ENCODE measurements at places on chromosomes 5 and 9.
A peak's percentile ranks its signal among the peaks of the same experiment; 100 is the strongest.

DNA sequence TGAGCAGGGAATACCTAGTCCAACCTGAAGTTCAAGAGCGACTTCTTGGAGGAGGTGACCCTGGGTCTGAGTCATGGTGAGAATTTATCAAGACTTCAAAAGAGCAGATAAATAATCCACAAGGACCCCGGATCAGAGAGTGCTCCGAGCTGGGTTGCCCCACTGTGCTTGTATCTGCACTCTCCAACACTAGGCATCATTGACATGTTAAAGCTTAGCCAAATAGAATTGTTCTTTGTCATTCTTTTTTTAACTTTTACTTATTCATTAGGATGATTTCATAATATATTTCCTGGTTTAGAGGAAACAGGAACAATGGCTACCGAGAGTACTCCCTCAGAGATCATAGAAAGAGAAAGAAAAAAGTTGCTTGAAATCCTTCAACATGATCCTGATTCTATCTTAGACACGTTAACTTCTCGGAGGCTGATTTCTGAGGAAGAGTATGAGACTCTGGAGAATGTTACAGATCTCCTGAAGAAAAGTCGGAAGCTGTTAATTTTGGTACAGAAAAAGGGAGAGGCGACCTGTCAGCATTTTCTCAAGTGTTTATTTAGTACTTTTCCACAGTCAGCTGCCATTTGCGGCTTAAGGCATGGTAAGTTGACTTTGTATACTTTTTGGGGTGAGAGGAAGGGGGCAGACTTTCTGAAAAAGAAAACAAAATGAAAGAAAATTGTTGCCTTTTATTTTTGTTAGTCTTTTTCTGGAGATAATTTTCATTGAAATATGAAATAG is at the start of gene CARD6:
CARD6 (plus strand) TSS at position 300 of the 738 bp plus-strand sequence; CDS start at position 316, 16 bp downstream.
- H3K4me1 ChIP-seq = no peaks in the 10 kb centered on the region
- no peaks in the 10 kb centered on the region for H3K36me3 ChIP-seq
- H3K4me3 ChIP-seq = peak within 1 kb of the TSS; percentile 6
- peaks cover 4% of the 10 kb centered on the region for H3K27me3 ChIP-seq

DNA sequence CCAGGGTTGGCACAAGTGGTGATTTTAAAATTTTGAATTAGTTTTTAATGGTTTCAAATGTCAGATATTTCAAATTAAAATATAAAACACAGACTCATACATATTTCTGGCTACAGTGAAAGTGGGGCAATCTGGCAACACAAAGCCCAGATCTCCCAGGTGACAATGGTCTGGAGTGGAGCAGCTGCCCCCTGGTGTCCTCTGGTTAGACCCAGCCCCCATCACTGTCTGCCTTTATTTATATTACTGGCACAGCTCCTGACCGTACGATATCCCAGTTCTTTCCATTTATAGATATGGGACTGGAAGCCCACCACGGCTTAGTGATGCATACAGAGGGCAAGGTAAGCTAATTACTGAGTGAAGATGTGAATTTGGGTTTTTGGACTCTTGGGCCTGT is 37.3 kb downstream of the MACIR start:
- no peaks in the 10 kb centered on the region for H3K27me3 ChIP-seq
- no peaks in the 10 kb centered on the region for H3K36me3 ChIP-seq
- no peak for DNase-seq

- H3K4me1 ChIP-seq = no peaks in the 10 kb centered on the region
- no peaks in the 10 kb centered on the region for H3K27me3 ChIP-seq
- no peak for DNase-seq
- H3K4me3 ChIP-seq = no peak overlapping the region
- no peaks in the 10 kb centered on the region for H3K36me3 ChIP-seq
- no peak overlapping the region for H3K27ac ChIP-seq
Observed at GRCh38 chr9:115104908-115105307, 13.0 kb downstream of the TNC start.

GRCh38 chr5:138096363-138096762 is 12.5 kb downstream of the WNT8A start:
- no peaks in the 10 kb centered on the region for H3K4me1 ChIP-seq
- no peak overlapping the region for H3K4me3 ChIP-seq
- no peak for DNase-seq
- no peaks in the 10 kb centered on the region for H3K36me3 ChIP-seq
- H3K27me3 ChIP-seq = no peaks in the 10 kb centered on the region

GRCh38 chr9:109311286-109311685 is 9.6 kb downstream of the EPB41L4B start:
- no peak for DNase-seq
- H3K4me3 ChIP-seq = no peak overlapping the region
- no peak overlapping the region for H3K27ac ChIP-seq
- H3K27me3 ChIP-seq = no peaks in the 10 kb centered on the region

All from right lobe of liver (tissue), 6 donors.